ENCODE measurements at places on chromosomes 4 and X.

- no peak for DNase-seq
These were observed 130.9 kb upstream of the FAM9B start for GRCh38 chrX:9164533-9165426.

- DNase-seq = no peak
These were observed 32.9 kb downstream of the LUZP4 start for GRCh38 chrX:115322375-115322774.

DNA sequence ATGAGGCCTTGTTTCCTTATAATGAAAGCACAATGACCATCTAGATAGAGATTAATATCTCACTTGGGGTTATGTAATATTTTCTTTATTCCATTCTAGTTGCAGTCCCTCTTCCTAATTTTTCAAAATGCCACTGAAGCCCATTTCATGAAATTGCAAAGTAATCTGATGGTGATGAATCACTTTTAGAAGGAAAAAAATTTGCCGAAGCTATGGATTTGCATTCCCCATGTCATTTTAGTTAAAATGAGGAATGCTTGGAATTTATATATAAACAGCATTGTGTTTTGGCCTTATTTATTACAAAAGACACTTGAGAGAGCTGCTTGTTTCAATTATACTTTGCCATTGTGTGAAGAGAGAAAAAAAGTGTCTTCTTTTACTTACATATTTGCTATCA is 241.7 kb upstream of the TEX13A start:
- DNase-seq = no peak

DNA sequence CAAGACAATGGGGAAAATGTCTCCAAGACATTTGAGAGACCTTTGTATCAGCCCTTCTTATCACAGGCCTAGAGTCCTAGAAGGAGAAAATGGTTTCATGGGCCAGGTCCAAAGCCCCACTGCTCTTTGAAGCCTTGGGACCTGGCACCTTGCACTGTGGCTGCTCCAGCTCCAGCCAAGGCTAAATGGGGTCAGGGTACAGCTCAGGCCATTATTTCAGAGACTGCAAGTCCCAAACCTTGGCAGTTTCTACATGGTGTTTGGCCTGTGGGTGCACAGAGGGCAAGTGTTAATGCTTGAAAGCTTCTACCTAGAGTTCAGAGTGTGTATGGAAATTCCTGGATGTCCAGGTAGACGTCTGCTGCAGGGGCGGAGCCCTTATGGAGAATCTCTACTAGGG is 28.5 kb downstream of the SHROOM3 start:
- no peak for DNase-seq

GRCh38 chr4:161197474-161197873 is 966.3 kb downstream of the FSTL5 start:
- no peak for DNase-seq

DNA sequence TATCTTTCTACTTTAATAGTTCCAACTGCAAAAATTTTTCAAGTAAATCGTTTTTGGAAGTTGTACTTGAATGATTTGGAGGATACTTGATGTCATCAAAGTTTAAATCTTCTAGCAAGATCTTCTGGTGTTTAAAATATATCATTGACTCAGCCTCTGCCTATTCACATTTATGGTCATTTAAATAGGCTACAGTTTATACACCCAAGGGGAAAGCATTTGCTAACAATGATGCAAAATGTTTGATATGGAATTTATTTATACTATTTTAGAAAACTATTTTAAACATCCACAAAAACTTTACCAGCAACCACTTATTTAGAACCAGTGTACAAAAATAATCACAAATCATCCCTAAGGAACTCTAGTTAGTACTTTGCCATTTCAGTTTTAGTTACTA is 123.3 kb upstream of the STIM2 start:
- DNase-seq = no peak

DNA sequence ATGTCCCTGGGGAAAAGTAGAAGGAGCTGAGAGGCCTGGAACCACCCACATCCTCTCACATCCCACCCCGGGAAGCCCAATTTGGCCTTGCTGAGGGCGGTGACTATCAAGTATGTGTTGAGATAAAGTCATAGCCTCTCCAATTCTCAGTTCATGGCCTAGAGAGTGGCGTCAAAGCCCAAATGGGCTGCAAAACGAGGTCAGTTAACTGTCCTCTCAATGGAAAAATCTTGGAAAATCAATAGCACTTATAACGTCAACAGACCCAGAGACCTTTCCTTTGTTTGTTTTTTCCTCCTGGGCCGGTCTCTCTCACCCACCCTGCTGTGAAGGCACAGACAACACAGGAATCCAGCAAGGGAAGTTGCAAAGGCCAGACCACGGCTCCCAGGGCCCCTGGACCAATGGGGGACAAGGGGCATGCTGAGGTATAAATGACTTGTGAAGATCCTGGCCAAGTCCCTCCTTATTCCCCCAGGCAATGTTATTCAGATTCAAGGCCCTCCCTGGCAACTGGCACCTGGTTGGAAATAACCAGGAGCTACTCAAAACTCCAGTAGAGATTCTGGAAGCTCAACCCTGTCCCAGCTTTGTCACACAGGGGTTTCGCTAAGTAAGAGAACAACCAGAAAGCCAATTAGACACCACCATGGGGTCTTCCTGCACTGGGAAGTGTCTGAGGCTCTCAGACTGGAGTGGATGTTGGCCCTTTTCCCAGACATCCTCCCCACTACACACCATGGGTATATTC is 38.6 kb downstream of the TSC22D3 start:
- no peak for DNase-seq

GRCh38 chr4:104983615-104984179 is 163.0 kb upstream of the TET2 start:
- no peak for DNase-seq

DNA sequence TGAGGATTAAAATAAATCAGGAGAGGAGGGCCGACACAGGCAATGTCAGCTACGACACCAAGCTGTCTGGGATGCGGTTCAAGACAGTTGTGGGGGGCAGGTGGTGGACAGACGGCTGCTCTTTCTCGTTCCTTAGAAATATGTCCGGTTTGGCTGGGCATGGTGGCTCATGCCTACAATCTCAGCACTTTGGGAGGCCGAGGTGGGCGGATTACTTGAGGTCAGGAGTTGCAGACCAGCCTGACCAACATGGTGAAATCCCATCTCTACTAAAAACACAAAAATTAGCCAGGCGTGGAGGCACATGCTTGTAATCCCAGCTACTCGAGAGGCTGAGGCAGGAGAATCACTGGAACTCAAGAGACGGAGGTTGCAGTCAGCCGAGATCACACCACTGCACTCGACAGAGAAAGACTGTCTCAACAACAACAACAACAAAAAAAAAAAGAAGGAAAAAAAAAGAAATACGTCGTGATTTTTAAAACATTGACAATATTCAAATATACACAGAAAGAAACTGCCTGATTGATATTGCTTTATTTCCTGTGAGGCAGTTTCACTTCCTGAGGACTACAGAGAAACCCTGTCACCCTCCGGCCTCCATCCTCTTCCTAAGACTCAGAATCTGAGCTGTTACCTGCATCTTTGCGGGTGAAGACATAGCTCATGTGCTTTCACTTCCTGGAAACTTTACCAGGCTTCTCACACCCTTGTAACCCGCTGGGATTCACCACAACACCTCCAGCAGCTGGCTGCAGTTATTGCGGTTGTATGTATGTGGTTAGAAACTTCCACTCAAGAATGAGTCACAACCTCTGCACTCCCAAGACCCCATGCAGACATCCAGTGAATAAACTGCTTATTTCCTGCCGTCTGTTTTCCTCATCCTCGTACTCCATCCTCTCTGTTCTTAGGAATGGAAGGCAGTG is 63.8 kb upstream of the STS start:
- peak; percentile 55 for DNase-seq

DNA sequence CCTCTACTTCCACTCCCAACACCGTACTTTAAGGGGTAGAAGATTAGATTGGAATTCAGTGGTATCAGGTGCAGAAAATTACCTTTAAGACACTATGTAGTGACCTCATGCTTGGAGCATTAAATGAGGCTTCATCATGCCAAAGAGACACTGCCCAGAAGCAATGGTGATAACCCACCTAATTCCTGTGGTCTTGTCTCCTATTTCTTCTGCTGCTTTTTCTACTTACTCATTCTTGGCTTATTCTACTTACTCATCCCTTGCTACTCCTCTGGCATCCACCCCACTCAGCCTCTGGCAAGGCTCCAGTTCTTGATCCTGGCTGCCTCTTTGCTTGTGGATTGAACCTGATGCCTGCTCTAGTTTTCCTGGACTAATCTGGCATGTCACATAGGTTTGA is 62.3 kb upstream of the ADAMTS3 start:
- no peak for DNase-seq

DNA sequence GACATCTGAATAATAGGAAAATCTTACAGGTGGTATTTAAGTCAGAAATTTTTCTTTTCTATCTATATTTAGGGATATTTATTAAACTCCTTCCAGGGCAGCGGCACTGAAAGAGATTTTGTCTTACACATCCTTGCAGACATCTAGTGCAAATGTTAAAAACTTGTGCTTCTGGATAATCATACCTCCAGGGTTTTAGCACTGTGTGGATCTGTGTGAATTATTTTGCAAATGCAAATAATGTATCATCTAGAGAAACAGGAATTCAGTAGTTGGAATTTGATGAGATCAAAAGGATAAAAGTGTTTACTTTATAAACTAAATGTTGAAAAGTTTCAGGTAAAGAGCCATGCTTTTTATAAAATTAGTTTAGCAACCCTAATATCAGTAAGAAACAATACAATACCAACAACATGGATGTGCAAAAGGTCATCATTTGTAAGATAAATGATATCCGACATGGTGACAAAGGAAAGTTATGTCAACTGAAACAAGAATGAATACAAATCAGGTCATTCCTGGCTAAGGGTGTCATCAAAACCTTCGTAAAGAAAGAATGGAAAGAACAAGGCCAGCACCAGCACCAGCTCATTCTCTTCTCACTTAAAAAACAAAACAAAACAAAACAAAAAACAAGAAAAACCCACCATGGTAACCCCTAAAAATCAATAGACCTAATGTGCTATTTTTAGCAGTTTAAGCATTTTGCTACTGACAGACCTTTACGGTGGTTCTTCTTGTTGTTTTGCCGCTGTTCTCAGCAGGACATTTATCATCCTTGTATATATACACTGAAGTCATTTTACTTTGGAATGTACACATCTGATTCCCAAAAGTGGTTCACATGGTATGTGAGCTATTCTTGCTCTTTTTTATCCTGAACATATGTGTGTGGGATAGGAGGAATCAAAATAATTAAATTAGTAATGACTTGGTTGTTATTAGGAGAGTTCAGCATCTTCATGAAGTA is 219.7 kb upstream of the NDST3 start:
- DNase-seq = no peak

DNA sequence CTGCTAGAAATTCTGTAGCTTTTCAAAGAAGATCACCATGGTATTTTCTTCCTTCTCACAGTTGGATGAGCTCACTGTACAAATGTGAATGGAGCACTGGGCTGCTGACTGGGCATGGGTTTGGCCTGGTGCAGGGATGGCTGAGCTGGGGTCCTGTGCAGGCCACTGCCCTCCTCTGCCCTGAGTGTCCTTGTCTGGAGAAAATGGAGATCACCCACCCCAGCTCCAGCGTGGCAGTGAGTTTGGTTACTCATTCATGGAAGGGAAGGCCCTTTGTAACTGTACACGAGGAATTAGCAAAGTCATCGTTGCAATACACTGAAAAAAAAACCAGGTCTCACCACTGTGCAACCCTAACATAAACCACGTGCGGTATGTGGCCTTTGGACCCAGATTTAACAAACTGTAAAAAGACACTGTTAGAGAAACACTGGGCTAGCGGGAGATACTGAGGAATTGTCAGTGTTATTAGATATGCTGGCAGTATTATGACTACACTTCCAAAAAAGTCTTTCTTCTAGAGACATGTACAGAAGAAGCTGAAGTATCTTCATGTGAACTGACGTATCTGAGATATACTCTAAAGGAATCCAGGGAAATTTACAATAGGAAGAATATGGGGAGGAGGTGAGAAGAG is 16.1 kb upstream of the TBC1D14 start:
- no peak for DNase-seq

DNA sequence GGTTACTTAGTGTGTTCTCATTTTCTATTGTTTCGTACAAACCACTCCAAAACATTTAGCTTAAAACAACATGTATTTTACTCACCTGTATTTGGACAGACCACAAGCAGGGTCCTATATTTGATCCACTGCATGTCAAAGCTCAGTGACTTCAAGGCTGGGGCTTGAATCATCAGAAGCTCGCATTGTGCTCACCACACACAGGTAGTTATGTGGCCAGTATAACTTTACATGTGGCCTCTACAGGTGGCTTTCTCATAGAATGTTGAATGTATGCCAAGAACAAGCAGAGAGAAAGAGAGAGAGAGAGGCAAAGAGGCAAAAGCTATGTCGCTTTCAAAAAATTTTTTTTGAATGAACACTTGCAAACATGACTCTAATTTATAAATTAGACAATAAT is 107.6 kb downstream of the QRFPR start:
- DNase-seq = no peak

DNA sequence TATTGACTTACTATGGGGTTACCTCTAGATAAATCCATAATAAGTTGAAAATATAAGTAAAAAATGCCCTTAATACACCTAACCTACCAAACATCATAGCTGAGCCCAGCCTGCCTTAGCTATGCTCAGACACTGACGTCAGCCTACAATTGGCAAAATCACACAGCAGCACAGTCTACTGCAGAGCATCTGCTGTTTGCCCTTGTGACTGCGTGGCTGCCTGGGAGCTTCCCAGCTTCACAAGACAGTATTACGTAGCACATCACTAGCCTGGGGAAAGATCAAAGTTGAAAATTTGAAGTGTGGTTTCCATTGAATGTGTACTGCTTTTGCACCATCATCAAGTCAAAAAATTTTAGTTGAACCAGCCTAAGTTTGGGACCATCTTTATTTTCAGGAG is 8.8 kb downstream of the HTT-AS start:
- DNase-seq = no peak

- no peak for DNase-seq
These were observed 21.4 kb downstream of the SCARB2 start for GRCh38 chr4:76192236-76192635.

GRCh38 chr4:99614491-99614890 is 39.9 kb downstream of the MTTP start:
- DNase-seq = no peak

GRCh38 chr4:152424977-152425376 is 110.9 kb downstream of the FBXW7 start:
- no peak for DNase-seq

GRCh38 chr4:132593717-132594400 is 555.2 kb upstream of the PCDH10 start:
- no peak for DNase-seq

DNA sequence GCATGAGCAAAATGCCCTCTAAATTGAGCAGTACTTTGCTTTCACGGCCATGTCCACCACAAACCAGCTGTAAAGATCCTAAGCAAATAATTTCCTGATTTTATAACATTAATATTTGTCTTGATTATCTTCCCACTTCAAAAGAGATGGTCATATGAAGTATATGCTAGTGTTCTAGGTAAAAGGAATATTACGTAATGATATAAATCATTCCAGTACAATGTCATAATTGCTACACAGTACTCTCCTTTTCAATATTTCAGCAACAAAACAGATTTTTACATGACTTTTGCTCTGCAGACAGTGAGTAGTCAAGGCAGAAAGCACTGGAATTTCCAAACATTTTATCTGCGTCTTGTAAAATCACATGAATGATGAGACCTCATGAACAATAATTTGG is 572.8 kb upstream of the FRG1 start:
- DNase-seq = no peak
